ENCODE measurements at places on chromosomes 7 and 10.
A peak's percentile ranks its signal among the peaks of the same experiment; 100 is the strongest.

- peak; percentile 100 for DNase-seq
Measured at GRCh38 chr10:73965890-73966768, 31.8 kb upstream of the VCL start.

- DNase-seq, result no peak
Measured at GRCh38 chr10:133523631-133524203, 3.4 kb upstream of the CYP2E1 start.

DNA sequence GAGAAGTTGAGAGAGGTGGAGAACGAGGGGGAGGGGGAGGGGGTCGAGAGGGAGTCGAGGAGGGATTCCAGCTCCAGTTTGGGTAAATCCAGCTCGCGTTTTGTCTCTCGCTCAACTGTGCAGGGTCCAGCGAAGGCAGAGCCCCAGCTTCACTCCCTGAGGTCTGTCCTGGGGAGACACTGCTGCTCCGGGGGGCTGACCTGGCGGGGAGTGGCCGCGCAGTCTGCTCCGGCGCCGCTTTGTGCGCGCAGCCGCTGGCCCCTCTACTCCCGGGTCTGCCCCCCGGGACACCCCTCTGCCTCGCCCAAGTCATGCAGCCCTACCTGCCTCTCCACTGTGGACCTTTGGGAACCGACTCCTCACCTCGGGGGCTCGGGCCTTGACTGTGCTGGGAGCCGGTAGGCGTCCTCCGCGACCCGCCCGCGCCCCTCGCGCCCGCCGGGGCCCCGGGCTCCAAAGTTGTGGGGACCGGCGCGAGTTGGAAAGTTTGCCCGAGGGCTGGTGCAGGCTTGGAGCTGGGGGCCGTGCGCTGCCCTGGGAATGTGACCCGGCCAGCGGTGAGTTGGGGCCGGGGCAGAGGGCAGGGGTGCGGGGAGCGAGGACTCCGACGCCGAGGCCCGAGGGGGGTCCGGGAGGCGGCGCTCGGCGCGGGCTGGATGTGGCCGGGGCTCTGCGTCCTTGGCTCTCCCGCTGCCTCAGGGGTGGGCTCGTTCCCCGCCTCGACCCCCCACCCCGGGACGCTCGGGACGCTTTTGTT, at the start of gene TET1:
Gene TET1, plus strand, starts transcription at position 152 of the 757 bp plus-strand sequence. CDS start 12,002 bp downstream, outside the sequence.
- peak; percentile 60 for DNase-seq

DNA sequence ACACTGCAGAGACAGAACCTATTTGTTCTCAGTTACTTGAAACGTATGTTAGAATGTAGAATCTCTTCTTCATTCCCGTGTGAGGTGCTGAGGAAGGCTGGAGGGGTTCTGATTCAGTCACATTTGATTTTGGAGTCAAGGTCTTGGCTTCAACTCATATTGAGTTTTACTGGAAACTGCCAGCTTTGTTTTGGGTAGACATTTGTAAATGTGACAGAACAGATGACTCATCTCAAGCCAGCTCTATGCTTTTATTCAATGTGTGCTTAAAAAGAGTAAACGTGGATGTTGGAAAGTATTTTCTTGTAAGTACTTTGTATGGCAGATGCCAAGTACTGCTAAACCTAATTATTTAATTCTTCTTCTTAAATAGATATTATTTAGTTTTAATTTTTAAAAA, 780.8 kb upstream of the C7orf33 start:
- no peak for DNase-seq

GRCh38 chr7:126809188-126809587, 443.6 kb downstream of the GRM8 start:
- no peak for DNase-seq

GRCh38 chr7:92354214-92354613, 93.1 kb upstream of the GATAD1 start:
- no peak for DNase-seq

DNA sequence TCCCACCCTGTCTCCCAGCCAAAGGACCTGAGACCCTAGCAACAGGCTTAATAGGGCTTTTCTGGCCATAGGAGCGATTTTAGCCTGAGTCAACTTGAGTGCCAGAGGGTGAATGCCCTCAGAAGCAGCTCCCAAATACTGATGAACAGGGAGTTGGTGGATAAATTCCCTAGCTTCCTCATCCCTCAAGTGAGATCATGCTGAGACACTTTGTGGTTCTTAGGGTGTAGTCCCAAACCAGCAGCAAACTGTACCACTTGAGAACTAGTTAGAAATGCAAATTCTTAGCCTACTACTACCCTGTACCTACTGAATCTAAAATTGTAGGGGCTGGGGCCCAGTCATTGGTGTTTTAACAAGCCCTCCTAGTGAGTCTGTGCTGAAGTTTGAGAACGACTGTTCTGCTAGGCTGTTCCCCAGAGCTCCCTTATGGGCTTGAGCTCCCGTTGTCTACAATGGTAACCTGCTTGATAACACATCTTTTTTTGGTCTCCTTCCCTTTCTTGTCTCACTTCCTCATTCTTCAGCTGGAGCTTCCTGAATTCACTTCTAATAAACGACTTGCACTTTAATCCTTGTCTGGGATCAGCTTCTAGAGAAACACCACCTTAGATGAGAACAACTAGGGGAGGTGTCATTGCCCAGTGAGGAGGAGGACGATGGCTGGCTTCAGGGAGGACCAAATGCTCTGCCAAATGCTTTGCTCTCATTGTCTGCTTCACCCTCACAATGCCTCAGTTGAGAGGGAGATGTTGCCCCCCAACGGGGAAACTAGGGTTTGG, 18.2 kb upstream of the CDH23 start:
- no peak for DNase-seq

DNA sequence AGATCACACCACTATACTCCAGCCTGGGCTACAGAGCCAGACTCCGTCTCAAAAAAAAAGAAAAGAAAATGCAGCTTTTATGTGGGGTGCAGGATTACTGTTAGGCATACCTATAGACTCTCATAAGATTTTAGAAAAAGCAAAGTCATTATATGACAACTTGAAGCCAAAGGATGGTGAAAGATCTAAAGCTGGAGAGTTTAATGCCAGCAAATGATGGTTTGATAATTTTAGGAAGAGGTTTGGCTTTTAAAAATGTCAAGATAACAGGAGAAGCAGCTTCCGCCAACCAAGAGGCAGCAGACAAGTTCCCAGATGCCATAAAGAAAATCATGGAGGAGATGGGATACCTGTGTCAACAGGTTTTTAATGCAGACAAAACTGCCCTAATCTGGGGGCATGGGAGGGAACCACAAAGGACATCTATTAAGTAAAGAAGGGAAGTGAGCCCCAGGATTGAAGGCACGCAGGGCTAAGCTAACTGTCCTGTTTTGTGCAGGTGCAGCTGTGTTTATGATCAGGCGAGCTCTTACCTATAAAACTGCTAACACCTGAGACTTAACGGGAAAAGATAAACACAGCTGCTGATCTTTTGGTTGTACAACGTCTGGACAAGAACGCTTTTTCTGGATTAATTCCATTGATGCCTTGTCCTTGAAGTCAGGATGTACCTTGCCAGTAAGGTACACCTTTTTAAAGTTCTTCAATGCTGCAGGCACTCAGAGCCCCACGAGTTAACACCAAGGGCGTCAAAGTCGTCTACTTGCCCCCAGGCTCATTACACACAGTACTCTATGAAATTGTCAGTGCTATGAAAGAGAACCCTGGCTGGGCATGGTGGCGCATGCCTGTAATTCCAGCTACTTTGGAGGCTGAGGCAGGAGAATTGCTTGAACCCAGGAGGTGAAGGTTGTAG, 10.5 kb upstream of the ANKRD61 start:
- no peak for DNase-seq

- DNase-seq, result no peak
Measured at GRCh38 chr7:25786936-25787335, 365.1 kb upstream of the NFE2L3 start.

GRCh38 chr7:116317907-116318306, 107.6 kb downstream of the TES start:
- DNase-seq, result peak; percentile 62

DNA sequence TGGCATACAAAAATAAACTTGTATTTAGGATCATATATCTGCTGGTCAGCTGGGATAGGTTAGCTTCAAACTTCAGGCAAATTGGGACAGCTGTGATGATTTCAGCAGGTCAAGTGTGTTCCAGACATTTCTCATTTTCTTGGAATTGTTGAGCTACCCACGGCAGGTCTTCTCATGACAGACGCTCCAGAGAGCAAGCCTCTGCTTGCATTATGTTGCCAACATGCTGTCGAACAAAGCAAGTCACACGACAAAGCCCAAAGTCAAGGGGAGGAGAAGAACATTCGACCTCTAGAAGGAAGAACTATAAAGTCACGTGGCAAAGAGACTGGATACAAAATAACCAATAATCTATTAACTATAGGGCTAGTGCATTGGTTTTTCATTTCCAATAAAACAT, 103.5 kb downstream of the RAB18 start:
- DNase-seq, result no peak

- DNase-seq, result no peak
Measured at GRCh38 chr7:128000048-128000447, 31.2 kb downstream of the LRRC4 start.

DNA sequence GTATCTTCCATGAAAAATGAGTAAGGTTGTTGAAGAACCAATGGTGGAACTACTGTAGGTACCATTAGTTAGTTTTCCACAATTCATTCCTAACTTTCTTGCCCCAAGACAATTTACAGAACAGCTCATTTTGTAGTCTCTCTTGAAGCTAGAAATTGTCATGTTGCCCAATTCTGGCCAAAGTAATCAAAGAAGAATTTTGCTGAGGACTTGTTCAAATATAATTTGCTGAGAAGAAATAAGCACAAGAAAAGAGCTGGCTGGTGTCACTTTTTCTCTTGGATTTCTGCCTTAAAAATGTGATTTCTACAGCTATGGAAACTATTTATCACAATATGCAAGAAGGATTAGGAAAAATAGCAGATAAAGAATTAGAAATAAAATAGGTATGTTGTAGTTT, 199.2 kb upstream of the SEMA3A start:
- no peak for DNase-seq

DNA sequence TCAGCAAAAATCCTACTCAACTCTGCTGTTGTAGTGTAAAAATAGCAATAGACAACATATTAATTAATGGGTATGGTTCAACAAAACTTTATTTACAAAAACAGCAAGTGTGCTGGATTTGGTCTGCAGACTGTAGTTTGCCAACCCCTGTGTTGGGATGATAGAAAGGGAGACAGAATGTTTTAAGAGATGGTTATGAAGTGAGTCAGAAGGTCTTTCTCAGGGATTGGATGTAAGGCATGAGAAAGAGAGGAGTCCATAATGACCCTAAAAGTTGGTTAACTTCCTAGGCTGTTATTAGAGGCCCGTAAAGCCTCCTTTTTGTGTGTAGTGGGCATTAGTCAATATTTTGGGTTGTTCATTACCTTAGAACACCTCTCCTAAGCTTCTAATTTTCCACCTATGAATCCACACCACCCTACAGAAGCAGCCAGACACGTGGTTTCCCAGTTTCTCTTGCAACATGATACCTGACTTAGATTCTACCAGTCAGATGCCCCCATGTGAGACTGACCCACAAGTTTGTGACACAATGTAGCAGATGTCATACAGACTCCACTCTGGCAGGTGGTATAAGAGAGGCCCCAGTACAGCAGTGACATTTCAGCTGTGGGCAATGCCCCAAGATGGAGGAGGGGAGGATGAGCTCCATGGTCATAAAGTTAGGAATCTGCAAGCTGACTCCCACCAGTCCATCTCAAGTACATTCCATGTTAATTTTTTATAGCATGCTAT, 1015.6 kb downstream of the KCNMA1 start:
- DNase-seq, result no peak

GRCh38 chr7:12222889-12223579, 11.9 kb downstream of the TMEM106B start:
- DNase-seq, result no peak

DNA sequence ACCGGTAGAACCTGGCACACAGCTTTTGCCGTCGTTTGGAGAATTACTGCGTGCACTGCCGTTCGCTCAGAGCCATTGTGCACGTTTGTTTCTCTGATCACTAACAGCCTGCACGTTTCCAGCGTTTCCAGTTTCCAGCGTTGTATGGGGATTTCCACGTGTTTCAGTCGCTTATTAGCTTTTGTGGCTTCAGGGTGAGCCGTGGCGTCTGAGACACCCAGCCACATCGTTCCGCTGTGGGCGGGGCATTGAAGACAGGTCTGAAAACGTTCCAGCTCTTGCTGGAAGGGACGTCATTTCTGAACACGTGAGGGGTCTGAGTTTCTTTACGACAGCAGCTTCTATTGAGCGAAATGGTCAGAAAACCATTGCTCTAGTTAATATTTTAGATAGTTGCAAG, 164.8 kb downstream of the DNAJB6 start:
- DNase-seq, result no peak

- DNase-seq, result no peak
Measured at GRCh38 chr10:110527731-110528171, 30.0 kb downstream of the DUSP5 start.

- no peak for DNase-seq
Measured at GRCh38 chr7:106504645-106505044, 156.3 kb downstream of the CCDC71L start.

- DNase-seq, result no peak
Measured at GRCh38 chr7:20114468-20114867, 102.7 kb downstream of the MACC1 start.

DNA sequence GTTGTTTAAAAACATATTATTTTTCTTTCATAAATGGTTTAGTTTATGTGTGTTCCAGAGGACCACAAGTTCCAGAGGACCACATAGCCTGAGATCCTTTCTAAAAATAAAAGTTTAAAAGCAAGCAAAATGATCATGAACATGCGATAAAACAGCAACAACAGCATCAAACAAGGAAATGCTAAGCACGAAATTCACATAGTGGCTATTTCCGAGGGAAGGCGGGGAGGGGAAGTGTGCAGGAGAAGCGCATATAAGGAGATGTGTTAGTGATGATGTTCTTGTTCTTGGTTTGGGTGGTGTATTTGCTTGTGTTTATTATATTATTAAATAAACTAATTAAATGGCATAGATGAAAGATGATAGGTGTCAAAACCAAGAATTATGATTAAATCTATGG, 1.2 kb downstream of the TBATA start:
- DNase-seq, result no peak

DNA sequence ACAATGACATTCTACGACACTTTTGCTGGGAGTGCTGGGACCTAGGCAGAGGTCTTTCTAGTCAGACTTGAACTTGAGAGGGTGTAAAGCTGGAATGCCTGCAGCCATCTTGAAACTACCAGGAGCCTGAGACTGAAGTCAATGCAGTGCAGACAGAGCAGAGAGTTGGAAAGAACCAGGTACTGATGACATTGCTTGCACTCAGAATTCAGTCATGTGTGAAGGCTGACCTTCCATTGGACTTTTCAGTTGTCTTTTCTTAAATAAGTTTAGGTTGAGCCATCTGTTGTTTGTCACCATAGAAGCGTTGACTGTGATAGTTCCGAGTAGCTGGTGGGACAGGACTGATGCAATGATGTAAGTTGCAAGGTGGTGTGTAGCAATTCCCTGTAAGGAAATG, 3.1 kb upstream of the PLPP4 start:
- no peak for DNase-seq

- DNase-seq, result peak; percentile 11
Measured at GRCh38 chr10:53453196-53453595, 680.6 kb upstream of the MBL2 start.
